ENCODE measurements at places on chromosomes 7 and 10.

DNA sequence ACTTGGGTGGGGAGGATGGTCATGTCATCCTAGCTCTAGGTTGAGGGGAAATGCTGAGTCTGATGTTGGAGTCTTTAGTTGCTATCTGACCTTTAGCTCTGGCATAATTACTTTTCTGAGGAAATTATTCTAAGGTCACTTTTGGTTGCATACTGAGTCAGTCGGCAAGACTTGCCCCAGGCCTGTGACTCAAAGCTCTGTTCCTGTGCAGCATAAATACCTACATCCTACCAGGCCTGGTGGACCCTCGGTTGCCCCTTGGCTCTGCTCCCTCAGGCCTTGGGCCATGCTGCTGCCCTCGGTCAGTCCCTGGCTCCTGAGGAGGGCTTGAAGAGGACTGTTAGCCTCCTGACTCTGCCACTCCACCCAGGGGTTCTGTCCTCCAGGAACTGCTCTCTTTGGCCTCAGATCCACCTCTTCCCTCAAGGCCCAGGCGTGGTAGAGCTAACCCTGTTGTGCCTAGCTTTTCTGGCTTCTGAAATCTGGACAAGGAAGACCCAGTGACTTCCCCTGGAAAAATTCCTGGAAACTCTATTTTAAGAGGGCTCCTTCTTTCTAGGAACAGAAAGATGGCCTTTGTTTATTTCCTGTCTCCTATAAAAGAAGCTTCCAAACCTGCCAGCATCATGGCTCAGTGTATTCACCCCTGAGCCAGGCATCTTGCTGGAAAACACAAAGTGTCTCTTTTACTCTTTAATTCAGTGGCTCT is 71.2 kb downstream of the TMEM178B start:
- DNase-seq, result no peak

GRCh38 chr7:129010075-129010474 is 44.8 kb downstream of the TNPO3 start:
- no peak for DNase-seq

DNA sequence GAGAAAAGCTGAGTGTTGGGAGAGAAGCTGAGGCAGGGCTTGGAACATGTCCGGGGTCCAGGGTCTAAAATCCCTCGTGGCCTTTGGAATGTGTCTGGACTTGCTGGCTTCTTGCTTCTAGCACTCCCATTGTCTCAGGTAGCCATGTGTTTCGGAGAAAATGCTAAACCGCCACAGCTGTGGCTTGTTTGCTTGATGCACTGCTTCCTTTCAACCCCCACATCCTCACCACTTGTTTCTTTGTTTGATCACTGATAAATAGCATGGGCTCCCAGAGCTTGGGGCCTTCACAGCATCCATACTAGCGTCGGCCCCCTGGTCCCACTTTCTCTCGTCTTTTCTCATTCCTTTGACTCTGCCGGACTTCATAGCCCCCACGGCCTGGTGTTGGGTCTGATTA is 102.7 kb downstream of the ANKRD26 start:
- no peak for DNase-seq

DNA sequence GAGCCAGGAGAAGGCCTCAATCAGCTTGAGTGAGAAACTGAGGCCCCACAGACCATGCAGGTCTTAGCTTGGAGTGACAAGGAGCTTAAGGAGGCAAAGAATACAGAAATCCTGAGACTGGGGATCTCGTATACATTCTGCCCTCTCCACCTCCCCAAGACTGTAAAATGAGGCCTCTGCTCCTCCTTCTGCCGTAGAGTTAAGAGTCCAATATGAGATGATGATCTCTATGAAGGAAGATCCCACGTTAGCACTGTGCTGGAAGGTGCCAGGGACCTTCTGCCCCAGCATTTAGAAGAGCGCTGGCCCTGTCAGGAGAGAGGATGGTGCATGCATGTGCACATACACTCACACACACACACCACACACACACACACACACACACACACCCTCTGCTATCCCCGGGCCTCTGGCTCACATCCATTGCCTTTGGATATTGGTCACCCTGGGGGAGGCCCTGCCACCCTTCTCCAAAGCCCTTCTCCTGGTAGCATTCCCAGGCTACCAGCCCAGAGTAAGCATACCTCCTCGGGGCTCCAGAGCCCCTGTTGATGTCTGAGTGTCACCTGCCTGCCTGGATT is 15.0 kb downstream of the ZCCHC24 start:
- no peak for DNase-seq

DNA sequence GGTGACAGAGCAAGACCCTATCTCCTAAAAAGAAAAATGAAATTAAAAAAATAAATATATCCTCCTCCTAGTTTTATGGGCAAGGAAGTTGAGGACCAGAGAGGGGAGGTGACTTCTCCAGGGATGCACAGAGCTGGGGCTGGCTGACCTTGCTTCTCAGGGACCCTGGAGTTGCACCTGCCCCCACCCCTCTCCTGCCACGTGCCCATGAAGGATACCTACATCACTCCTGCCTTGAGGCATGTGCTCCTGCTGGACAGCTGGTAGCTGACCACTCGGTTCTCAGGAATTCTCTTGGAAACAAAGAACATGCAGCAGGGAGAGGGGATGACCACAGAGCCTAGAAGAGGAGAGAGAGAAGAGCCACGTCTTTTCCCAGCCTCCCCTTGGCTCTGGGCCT is 522 bp downstream of the CCL24 start:
- no peak for DNase-seq

Data from NCI-H1694 (cell line).